CD4-positive, CD25-positive, alpha-beta regulatory T cell (primary cell): ENCODE measurements at places on chromosomes 5 and 9.

DNA sequence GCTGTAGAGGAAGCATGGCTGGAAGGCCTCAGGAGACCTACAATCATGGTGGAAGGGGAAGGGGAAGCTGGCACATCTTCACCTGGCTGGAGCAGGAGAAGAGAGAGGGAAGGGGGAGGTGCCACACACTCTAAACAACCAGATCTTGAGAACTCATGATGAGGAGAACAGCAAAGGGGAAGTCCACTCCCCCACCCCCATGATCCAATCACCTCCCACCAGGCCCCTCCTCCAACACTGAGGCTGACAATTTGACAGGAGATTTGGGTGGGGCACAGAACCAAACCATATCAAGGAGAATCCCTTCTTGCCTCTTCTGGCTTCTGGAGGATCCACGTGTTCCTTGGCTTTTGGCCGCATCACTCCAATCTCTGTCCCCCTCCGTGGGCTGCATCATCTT lies 13.1 kb upstream of the CMBL start:
- DNase-seq: no peak

DNA sequence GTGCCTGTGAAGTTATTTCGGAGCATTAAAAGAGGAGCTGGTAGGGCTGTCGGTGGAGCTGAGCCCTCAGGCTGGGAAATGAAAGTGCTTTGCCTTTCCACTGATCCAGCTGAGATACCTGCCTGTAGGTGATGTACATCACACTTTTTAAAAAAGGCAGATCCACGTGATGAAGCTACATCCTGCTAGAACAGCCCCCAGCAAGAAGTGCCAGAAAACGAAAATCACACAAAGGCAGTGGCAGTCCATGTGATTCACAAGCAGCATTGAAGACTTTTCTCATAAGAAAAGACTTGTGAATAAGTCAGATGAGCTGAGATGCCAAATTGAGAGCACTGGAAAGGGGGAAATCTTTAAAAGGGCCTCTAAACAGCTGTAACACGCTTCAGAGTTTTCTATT lies 765.1 kb downstream of the PTPRD start:
- no peak for DNase-seq

- no peak for DNase-seq
These were observed 358.9 kb upstream of the PCSK5 start for GRCh38 chr9:75531588-75531987.

DNA sequence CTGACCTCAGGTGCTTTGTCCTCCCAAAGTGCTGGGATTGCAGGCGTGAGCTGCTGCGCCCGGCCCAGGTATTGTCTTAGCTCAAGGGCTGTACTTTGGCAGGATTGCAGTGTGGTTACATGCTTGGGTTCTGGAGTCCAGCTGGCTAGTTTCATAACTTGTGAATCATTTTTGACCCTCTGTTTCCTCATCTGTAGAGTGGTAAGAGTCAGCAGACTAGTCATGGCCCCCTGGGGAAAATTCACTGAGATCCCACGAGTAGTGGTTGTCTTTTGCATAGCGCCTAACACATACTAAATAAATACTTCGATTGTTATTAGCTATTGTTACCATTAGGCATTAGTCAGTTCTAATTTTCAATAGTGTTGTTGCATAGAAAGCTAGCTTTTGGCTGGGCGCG lies 14.3 kb downstream of the PTPA start:
- no peak for DNase-seq

DNA sequence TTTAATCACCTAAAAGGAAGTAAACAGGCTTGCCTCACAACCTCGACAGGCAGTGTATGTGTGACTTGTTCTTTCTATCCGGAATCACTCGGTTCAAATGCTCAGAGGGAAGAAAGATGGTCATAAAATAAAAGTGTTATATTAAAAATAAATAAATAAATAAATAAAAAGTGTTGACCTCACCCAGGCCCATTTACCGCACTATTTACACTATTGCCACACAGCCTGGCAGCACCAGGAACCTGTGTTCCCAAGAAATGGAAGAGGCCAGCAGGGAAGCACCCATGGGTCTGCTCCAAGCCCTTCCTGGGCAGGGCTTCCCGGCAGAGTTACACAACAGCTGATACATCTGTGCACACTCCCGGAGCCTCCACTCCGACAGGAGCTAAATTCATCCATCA lies 127.9 kb downstream of the EFNA5 start:
- DNase-seq: no peak

- DNase-seq: no peak
These were observed 2.9 kb downstream of the ARSK start for GRCh38 chr5:95557841-95558240.

GRCh38 chr5:180596668-180597231 lies 5.5 kb upstream of the SCGB3A1 start:
- no peak for DNase-seq

DNA sequence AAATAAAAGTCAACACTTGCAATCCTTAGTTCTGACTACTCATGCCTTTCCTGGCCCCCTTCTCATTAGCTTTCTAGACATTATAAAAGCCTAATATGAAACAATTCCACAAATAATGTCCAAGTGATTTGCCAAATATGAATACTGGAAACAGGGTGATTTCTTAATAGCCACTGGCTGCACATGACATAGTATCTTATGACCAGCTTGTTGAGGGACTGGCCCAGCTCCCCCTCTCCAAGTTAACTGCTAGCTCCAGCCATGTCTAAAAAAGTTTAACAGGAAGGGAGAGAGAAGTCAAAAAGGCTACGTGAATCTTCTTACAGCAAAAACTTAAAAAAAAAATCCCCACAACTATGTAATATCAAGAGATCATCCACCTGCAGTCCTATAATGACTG lies 1.5 kb downstream of the CERT1 start:
- DNase-seq: peak; percentile 10

DNA sequence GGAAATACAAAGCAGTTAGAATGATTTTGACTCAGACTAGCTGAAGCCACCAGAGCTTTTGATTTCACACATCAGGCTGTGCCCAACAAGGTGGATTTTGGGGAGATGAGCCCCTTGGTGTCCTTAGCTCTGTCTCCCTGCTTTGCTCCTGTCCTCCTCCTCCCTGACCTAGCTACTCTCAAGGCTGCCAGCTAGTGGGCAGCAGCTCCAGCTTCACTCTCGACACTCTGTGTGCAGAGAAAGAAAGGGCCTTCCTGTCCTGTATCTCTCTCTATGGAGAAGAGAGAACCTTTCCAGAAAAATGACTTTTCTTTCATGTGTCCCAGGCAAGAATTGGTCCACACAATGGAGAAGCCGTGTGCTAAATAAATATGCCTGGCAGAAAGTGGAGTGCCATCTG lies 446.2 kb downstream of the SEMA5A start:
- no peak for DNase-seq

- DNase-seq: no peak
These were observed 121.5 kb upstream of the SNX2 start for GRCh38 chr5:122653087-122654017.

- DNase-seq: peak; percentile 92
These were observed at the start of gene RACK1 for GRCh38 chr5:181243564-181244343. Gene RACK1 (minus strand): TSS chr5:181243906. CDS start chr5:181243800, 106 bp downstream.

DNA sequence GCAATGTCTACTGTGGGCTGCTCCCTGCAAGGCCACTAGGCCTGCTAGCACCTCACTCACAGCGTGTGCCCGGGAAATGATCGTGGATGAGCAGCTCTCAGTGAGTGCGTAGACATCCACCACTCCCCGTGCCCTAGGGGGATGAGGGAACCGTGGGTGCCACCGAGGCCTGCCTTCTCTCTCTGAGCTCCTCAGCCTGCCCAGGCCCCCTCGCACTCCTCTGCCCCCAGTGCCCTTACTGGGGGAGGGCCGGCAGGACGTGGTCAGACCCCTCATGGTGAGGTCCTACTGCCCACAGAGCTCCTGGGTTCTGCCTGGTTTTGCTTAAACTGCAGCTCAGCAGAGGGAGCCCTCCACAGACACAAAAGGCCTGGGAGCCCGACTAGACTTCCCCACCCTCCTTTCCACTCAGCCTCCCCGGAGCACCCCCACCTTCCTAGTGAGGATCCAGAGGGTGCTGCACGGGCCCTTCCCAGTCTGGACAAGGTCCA lies 220.0 kb downstream of the CACNA1B start:
- DNase-seq: no peak

DNA sequence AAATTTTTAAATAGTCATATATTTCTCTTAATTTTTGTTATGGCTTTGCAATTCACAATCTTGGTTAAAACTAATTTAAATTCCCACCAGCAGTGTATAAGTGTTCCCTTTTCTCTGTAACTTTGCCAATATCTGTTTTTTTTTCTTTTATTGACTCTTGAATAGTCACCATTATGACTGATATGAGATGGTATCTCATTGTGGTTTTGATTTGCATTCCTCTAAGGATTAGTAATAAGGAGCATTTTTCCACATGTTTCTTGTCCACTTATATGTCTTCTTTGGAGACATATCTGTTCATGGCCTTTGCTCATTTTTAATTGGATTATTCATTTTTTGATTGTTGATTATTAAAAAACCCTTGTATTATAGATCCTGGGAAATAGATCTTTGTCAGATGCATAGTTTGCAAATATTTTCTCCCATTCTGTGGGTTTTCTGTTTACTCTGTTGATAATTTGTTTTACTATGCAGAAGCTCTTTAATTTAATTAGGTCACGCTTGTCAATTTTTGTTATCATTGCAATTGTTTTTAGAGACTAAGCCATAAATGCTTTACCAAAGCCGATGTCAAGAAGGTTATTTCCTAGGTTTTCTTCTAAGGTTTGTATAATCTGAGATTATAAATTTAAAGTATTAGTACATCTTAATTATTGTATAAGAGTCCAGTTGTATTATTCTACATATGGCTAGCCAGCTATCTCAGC lies 610.9 kb downstream of the CHSY3 start:
- no peak for DNase-seq

GRCh38 chr5:32103521-32103920 lies 70.6 kb downstream of the GOLPH3 start:
- no peak for DNase-seq

DNA sequence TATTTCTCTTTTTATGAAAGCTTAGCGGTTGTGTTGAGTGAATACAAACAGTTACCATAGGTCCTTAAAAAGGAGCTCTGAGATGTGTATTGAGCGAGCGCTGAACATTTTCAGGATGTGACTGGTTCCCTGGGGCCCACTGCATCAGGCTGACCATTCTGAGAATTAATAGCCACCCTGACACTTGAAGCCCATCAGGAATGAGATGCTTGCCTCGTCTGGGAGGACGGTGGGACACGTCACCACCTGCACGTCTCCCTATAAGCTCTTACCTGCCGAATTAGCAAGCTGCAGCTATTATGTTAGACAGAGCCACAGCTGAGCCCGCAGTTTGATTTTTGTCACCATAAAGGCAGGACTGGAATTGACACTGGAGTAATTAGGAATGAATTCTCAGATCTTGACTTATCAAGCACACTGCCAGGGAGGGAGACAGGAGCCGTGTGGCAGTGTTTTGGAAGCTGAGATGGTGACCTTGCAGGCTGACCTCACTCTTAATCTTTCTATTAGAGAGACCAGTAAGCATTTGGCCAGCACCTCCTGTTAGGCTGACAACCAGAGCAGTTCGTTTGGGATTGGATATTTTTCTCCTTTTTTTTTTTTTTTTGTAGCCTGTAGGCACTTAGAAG lies 373.1 kb upstream of the WWC1 start:
- DNase-seq: no peak
